ENCODE measurements at places on chromosomes 16 and 17. TPM values are rescaled to one million over a fixed set of nuclear protein-coding genes. Genes with fewer than 3 reads are reported as not detected.

KCNH6 gene
- polyA plus RNA-seq = not detected

SLC6A2 gene
- polyA plus RNA-seq = 0.27 TPM

DNA sequence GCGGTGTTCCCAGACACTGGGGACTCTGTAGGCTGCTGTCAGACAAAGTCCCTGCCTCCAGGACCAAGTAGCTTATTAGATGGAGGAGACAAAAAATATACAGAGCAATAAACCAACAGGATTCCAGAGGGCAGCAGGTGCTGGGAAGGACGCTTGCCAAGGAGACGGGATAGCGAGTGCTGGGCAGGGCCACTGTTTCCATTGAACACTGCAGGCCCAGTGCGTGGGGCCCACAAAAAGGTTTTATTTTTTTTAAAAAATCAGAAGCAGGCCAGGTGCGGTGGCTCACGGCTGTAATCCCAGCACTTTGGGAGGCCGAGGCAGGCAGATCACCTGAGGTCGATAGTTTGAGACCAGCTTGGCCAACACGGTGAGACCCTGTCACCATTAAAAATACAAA lies 84.2 kb downstream of the ABCC6 start:
- DNase-seq = no peak

ITGAX gene
- polyA plus RNA-seq = 3.3 TPM

ABCA6 gene
- 35.9 TPM for polyA plus RNA-seq

DNA sequence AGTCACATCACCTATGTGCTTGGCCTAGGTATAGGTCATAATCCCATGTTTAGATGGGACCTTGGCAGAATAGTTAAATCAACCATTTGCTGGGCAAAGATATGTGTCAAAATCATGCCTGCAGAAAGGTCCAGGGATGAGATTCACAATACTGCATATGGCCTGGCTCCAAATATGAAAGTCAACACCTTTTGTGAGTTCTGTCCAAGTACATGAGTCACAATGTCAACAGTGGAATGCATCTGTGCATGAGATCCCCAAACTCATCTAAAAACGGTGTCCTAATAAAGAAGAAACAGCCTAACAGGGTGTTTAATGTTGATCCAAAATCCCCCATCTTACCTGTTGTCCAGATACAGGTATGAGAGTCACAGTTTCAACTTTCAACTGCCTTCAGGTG lies 1847.5 kb downstream of the TP53TG3F start:
- DNase-seq = no peak
